GM12864 (cell line): ENCODE measurements at places on chromosomes 5 and 9.

- no peak for DNase-seq
Observed at GRCh38 chr5:176700239-176700847, 53.1 kb downstream of the TSPAN17 start.

GRCh38 chr9:91483189-91483691 is 59.6 kb upstream of the NFIL3 start:
- DNase-seq, result no peak

GRCh38 chr5:173645437-173645807 is 29.0 kb upstream of the BOD1 start:
- no peak for DNase-seq

DNA sequence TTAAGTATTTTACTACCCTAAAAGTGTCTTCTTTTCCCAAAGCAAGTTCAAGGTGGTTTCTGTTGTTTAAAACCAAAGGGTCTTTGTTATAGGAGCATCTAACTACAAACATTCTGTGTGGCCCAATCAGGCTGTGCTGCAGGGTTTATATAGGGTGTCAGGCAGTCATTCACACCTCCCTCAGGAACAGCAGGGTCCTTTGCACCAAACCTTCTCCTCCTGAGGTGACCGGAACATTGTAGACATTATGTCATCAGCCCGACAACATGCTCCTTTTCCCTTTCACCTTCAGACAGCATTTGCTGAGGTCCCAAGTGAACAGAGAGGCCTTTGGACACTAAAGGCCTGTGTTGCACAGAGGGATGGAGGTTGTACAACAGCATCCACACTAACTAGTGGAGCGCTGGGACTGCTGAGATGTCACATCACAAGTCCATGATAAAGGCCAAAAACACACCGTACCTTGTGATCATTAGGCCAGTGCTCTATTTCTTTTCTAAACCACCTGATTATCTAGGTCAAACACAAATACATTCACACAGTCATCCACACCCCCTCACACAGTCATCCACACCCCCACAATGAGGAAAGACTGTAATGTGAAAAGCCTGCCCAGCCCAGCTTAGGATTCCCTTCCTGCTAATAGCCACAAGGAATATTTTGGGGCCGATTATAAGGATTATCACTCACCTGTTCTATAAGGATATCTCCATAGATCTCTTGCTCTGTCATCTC is 123.8 kb upstream of the VLDLR start:
- DNase-seq, result no peak

DNA sequence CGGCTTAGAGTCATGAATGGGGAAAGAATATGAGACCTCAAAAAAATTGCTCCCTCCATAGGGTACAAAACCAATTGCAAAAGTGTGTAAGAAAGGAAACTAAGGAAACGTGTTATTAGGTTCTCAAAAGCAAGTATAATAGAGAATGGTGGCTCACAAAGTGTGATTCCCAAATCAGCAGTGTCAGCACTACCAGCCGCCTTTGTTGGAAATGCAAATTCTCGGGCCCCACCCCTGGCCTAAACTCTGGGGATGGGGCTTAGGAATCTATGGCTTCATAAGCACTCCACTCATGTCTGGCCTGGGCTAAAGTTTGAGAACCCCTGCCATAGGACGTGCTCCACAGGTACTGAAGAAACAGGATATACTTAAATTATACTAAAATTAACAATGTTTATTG is 1.6 kb upstream of the CCDC69 start:
- no peak for DNase-seq

GRCh38 chr5:150404941-150405816 is 7.5 kb downstream of the CD74 start:
- no peak for DNase-seq

DNA sequence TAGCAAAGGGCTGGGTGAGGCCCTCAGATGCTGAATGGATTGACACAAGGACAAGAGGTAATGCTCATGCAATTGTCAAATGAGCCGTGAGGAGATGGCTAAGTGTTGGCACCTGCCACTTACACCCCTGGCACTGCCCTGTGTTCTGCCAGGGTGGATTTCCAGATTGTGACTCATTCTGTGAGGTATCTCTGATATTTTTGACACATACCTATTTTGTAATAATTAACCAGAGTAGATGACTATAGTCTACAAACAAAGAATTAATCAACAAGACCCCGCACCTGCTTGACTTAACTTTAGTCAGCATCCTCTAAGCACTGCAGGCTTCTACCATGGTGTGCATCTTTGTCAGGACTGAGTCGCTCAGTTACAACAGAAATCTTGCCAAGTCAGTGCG is 200.8 kb downstream of the DIRAS2 start:
- DNase-seq, result no peak

- no peak for DNase-seq
Observed at GRCh38 chr5:19655627-19656026, 332.4 kb downstream of the CDH18 start.

- DNase-seq, result no peak
Observed at GRCh38 chr9:16361118-16361517, 509.4 kb downstream of the BNC2 start.

DNA sequence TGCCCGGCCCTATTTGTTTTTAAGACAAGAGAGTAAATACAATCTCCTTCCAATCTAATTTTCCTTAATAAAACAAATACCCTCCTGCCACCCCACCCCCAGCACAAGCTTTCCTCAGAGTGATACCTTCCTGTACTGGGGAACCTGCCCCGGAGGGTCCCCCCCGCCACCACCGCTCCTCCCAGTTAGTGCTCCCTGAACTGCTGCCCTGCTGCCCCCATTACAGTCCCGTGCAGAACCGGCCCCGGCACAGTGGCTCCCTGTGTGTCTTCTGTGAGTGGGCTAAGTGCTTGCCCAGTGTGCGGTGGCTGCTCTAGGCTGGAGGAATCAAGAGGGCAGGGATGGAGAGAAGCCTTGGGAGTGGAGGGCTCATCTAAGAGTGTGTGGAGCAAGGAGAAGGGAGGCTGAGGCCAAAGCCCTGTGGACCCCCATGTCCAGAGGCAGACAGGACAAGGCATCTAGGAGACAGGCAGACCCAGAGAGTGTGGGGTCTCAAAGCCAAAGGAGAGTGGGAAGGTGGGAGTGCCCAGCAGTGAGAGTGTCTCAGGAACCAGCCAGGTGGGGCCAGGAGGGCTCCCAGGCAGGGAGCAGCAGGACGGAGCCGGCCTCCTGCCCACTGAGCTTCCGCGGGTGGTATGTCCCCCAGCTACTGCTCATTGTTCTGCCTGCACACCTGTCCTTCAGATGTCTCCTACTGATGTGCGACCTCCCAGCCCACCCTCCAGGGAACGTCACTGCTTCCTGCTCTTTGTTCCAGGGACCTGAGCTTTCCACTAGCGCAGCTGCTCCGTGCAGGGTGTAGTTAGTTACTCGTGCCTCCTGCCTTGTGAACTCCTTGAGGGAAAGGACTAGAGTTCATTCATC is 129.0 kb downstream of the DAB2IP start:
- no peak for DNase-seq

DNA sequence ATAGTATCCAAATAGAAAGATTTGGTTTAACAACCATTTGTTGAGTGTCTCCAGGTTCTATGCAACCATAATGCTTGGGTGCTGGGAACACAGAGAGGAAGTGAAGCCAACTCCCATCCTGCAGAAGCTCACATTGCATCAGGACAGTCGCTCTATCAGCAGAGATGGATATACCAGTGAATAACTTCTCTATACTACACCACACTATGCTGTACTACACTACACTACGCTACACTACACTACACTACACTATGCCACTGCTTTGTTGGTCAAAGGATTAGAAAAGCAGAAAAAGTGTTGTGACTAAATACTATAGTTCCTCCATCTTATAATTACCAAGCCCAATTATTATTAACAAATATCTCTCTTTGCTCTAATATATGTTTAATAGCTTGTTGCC is 89.2 kb upstream of the PRRC1 start:
- DNase-seq, result no peak

- no peak for DNase-seq
Observed at GRCh38 chr9:98533132-98533531, 175.6 kb downstream of the GABBR2 start.

DNA sequence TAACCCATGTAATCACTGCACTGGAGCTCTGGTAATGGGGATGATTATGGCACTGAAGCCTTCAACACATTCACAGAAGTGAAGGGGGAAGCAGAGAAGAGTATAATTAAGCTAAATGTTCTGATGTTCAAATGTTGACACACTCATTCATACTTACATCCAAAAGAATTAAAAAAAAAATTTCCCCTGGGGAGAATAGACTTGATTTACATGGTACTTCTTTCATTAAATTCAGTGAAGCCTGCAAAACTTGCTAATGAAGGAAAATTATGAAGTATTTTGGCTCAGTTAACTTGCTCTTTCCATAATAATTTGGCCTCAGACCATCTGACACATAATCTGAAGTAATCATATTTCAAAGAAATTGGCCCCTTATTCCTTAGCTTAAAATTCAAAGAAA is 428.8 kb downstream of the SH3GL2 start:
- DNase-seq, result no peak

DNA sequence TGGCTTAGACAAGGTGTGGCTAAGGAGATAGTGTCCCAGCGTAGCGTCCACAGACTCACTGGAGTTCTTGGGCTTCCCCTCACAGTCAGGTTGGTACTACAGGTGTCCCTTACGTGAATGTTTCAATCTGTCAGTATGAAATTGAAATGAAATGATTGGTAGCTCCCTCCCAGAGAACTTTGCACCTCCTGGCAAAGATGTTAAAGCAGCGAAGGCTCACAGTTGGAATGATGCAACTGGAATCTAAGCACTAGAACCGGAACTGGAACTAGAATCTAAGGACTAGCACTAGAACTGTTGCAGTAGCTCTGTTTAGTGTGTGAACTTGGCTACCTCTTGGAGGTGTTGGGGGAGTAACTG is 1.1 kb downstream of the SLC31A1 start:
- no peak for DNase-seq

DNA sequence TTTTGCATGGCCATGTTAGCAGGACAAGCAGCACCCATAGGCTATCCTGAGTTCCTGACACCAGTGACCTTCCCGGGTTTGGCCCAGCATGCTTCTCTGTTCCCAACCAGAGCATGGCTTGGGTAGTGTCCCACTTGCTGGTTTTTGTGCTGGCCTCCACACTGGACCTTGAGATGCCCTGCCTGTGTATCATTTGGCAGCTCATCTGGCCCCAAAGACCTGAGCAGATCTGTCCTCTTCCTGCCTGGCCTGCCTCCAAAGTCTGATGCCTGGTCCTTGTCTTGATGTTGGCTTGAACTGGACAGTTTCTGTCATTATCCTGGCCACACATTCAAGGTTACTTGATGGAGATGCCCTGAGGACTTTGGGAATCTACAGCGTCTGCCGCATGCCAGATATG is 590.7 kb upstream of the KLF4 start:
- DNase-seq, result no peak

DNA sequence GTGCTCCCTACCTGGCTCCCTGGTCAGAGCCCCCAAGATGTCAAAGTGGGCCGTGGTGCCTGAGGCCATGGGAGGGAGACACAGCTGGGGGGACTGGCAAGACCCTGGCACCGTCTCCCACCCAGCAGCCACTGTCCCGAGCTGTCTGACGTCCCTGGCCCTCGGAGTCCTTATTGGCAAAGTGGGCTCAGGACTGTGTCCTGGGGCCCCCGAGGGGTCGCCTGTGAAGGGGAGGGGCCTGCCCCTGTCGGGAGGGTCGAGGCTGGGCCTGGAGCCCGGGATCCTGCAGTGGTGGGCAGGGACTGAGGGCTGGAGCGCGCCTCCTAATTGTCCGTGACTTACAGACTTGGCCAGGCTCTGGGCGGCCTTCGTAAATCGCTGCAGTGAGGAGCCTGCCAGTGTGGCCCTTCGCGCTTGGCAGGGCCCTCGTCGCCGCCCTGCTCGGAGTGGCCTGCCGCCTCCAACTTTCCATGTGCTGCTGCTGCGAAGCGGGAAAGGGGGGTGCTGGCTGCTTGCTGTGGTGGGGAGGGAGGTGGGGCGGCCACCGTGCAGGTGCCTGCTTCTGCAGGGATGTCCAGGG is 13.7 kb downstream of the MYMK start:
- DNase-seq, result no peak

GRCh38 chr5:95284572-95285408 is at the start of gene MCTP1:
Gene MCTP1 (minus strand): TSS chr5:95285094.
- no peak for DNase-seq

- DNase-seq, result no peak
Observed at GRCh38 chr5:4766101-4766500, 374.0 kb upstream of the ADAMTS16 start.

- DNase-seq, result no peak
Observed at GRCh38 chr9:101705135-101705661, 33.2 kb downstream of the GRIN3A start.

- DNase-seq, result no peak
Observed at GRCh38 chr5:68418201-68418600, 202.6 kb downstream of the PIK3R1 start.

GRCh38 chr5:96952118-96952750 is 16.4 kb downstream of the LNPEP start:
- DNase-seq, result no peak

DNA sequence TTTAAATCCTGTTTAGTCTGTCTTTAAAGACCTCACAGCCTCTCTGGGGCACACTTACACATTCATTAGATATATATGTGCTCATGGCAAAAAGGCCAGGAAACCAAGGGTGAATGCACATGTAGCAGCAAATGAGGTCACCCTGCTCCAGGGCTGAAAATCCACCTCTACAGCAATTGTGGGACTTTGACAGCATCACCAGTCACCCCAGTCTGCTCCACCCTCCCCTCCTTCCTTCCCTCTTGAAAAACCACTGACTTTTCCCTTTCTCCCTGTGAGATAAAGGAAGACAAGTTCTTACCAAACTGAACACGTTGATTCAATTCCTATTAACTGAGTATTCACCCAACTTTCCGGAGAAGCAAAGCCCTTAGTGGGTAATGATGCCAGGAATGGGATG is 15.2 kb upstream of the SH3RF2 start:
- no peak for DNase-seq

DNA sequence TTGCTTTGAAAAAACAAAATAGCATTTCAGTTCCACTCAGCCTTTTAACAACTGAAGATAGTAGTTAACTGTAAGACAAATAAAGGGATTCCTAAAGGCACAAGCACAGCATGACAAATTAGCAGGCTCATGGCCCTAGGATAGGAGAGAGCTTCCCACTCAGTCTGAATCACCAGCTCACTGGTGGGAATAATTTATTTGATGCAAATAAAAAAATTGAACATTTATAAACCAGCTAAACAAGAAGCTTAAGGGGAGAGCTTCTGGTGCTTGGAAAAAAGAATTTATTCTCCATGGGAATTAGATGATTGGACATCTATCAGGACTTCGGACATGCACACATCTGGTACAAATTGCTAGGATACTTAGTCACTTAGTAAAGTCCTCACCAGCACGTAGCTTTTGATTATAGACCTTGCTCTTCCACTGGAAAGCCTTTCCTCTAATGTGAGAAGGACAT is 294.1 kb upstream of the TNC start:
- no peak for DNase-seq

DNA sequence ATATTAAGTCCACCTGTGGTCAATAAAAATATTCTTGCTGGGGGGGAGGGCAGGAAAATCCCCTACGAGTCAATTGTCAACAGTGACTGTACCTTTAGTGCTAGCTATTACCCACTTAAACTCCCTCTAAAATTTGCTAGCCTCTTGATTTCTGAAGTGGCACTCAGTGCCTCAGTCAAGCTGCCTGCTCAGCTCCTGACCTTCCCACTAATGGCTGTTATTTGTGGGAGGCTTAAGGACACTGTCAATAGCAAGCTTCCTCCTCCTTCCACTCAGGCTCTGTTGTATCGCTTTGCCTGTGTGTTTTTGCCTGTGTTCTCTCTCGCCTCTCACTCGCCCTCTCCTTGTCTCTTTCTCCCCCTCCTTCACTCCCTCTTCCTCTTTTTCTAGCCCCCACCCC is 140.8 kb downstream of the BNC2 start:
- no peak for DNase-seq

GRCh38 chr5:40904205-40904993 is 4.9 kb upstream of the C7 start:
- peak; percentile 30 for DNase-seq

- no peak for DNase-seq
Observed at GRCh38 chr5:133668458-133668857, 56.1 kb upstream of the FSTL4 start.
